ENCODE measurements at places on chromosomes 4 and X.

- DNase-seq = no peak
Measured at GRCh38 chr4:114423582-114423981, 175.0 kb upstream of the UGT8 start.

GRCh38 chrX:153800177-153800722 is 5.8 kb downstream of the SSR4 start:
- no peak for DNase-seq

GRCh38 chrX:42025861-42026260 is 102.5 kb upstream of the CASK start:
- DNase-seq = no peak

GRCh38 chr4:3244002-3244401 is 5.0 kb upstream of the MSANTD1 start:
- DNase-seq = no peak

- no peak for DNase-seq
Measured at GRCh38 chr4:173151496-173151895, 17.1 kb upstream of the GALNT7 start.

DNA sequence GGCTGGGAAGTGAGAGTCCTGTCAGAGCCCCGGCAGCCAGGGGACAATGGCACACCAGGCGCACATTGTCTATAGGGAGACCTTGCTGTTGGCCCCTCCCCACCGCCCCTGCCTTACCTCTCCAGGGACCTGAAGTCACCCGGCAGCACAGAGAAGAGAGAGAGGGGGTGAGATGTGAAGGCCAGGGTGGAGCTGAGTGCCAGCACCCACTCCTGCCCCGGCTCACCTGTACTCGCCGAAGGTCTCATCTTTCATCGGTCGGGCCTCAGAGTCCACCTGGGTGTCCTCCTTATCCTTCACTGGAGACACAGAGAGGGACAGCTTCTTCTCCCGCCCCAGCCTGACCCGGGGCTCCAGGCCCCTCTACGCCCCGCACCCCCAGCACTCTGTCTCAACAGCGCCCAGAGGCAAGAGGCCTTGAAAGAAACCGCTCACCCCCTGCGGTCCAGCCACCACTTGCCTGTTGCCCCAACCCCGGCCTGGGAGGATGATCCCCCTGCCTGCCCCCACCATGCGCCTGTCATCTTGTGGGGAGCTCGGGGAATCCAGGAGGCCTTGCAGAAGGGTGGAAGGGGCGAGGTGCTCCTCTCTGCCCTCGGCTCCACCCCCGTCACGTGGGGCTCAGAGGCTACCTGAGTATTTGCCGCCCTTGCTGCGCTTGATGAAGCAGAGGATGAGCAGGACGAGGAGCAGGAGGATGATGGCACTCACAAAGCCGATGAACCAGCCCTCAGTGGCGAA is 22.6 kb downstream of the L1CAM start:
- no peak for DNase-seq

- no peak for DNase-seq
Measured at GRCh38 chr4:34258176-34258575, 1986.1 kb downstream of the ARAP2 start.

- no peak for DNase-seq
Measured at GRCh38 chr4:127737295-127737694, 7.1 kb downstream of the SLC25A31 start.

DNA sequence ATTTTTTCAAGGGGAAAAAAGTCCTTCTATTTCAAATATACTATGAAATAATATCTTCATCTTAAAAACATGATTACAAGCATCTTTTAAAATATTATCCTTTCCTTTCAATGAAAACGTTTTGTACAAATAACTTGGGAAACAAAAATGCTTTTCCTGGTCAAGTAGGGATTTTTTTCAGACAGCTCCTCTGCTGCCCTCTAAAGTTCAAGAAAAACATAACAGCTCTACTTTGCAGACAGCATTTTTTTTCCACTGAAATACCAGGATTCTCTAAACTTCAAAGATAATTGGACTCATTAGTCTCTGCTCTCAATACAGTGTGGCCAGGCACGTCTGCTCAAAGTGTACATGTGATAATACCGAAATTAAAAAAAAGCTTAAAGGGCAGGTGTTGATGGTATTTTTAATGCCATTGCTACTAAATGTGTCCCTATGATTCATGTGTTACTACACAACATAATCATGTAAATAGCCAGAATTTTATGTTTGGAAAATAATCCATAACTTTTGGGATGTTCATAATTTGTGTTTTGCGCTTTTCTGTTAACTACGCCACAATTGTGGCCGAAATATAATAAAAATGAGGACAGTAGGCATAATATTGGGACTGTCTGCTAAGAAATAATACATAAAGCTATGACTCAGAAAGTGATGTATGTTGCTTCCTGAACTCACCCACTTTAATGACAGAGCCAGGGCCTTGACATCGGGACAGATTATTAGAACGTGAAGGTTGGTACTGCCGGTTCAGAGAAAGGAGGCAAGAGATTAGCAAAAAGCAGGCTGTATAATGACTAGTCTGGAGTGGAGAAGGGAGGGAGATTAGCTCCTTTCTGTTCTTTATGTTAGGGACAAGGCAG is 478.9 kb downstream of the KCNIP4 start:
- DNase-seq = no peak

DNA sequence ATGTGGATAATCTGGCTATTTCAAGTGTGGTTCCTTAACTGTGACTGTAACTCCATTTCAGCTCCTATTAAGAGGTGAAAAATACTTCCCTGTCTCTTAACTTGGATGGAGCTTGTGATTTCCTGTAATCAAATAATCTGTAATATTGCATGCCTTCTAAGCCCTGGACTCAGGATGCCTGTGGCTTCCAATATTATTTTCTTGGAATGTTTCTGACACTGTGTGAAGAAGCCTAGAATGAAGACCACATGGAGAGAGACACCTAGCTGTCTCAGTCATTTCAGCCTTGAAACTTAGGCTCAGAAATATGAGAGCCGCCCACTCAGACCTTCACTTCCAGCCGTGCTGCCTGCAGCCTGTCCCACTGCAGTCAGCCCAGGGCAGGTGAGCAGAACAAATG is 544.3 kb downstream of the TRIML1 start:
- no peak for DNase-seq

- DNase-seq = no peak
Measured at GRCh38 chr4:184959309-184959708, 59.0 kb upstream of the HELT start.

GRCh38 chr4:81833576-81833975 is 361.9 kb upstream of the RASGEF1B start:
- DNase-seq = no peak

DNA sequence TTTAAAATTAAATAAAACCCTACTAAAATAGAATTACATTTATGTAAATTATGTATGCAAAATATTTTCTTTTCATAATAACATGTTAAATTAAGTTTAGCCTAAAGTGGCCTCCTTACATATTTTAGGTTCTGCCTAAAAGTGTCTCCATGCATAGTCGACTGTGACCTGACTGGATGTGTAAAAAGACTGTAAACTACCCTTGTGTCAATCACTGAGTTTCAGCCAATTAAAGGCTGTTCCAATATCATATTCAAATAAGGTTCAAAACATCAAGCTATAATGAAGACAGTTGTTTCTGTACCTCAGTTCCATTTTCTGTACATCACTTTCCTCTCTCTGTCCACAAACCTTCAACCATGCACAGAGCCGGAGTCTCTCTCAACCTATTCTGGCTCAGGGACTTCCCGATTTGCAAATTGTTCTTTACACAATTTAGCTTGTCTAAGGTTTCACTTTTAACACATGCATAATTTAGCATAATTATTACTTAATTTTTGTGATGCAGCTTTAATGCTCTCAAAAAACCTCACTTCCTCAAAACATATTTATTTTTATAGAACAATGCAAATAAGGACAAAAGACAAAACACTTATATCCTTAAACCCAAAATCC is 60.1 kb downstream of the SH3RF1 start:
- no peak for DNase-seq

DNA sequence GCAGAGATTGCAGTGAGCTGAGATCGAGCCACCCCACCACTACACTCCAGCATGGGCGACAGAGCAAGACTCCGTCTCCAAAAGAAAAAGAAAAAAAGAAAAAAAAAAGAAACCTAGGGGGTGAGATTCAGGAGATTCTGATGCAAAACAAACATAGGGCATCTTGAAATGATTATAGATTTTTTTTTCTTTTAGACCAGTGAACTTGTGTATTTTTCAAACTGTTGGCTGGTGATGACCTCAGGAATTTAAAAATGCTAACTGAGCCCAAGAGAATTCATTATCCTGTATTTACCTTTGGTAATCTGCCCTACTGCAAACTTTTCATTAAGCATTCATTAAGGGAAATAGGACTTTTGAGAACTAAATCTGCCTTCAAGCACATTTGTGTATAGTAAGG is 20.6 kb downstream of the ATP10D start:
- no peak for DNase-seq

GRCh38 chrX:154727418-154727817 is 23.5 kb downstream of the GAB3 start:
- DNase-seq = no peak

- no peak for DNase-seq
Measured at GRCh38 chr4:153246446-153247115, 42.3 kb downstream of the TRIM2 start.

GRCh38 chr4:104351706-104352105 is 143.0 kb downstream of the CXXC4 start:
- no peak for DNase-seq

DNA sequence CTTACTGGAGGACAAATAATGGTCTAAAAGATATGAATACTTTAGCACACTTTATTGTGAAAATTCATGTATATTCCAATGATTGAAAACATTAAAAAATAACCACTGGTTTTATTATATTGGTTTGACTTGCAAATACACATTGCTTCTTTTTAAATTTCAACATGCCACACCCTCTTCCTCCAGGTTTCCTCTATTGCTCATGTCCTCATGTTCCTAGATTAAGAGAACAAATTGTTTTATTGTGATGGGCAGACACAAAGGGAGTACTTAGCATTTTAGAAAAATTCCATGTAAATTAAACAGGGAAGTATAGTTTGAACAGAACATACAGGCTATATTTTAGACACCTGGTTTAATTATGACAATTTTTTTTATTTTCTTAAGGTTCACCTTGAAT is 230.6 kb upstream of the GPRIN3 start:
- DNase-seq = no peak

DNA sequence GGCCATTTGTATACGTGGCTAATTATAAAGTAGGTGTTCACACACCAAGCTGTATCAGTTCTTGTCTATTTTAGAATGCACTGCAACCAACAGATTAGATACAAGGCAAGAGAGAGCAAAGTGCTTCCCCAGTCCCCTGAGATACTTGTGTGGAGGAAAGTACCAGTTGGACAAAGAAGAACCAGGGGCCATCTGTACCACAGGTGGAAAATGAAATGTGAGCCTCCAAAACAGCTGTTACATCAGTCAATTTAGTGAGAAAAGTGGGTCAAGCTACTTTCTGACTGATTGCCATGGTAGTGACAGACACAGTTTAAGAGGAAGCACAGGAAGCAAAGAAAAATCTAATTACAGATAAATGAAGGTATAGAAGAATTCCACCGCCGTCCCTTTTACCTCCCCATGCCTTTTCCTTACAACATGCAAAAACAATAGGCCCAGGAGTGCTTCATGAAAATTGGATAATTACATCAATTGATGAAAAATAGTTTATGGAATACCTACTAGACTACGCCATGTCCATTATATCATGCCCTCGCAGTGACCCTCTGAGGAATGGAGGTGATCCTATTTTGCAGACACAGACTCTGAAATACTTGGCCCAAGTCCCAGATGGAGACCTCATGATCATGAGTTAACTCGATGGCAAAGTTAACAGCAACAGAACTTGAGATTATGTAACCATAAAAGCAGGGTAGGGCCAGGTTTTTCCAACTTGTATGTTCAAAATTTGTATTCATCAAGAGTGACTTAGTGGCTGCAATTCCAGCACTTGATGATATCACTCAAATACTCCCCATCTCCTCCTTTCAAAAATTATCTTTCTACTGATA is 15.8 kb downstream of the SMPX start:
- DNase-seq = no peak

DNA sequence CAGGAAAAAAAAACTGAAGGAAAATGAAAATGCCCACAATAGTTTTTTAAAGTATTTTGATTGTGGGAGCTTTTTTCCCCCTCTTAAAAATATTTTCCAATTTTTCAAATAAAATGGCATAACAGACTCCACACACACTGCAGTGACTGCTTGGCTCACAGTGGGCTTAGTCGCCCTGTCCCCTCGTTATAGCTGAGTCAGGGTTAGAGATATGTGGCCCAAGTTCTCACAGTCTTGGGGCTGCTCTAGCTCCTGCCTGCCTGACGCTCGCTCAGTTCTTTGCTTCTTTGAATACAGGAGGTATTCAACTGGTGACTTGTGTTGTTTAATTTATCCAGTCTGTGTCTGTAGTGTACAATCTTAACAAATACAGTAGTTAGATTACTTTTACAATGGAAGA is 47.7 kb downstream of the BEND2 start:
- no peak for DNase-seq

DNA sequence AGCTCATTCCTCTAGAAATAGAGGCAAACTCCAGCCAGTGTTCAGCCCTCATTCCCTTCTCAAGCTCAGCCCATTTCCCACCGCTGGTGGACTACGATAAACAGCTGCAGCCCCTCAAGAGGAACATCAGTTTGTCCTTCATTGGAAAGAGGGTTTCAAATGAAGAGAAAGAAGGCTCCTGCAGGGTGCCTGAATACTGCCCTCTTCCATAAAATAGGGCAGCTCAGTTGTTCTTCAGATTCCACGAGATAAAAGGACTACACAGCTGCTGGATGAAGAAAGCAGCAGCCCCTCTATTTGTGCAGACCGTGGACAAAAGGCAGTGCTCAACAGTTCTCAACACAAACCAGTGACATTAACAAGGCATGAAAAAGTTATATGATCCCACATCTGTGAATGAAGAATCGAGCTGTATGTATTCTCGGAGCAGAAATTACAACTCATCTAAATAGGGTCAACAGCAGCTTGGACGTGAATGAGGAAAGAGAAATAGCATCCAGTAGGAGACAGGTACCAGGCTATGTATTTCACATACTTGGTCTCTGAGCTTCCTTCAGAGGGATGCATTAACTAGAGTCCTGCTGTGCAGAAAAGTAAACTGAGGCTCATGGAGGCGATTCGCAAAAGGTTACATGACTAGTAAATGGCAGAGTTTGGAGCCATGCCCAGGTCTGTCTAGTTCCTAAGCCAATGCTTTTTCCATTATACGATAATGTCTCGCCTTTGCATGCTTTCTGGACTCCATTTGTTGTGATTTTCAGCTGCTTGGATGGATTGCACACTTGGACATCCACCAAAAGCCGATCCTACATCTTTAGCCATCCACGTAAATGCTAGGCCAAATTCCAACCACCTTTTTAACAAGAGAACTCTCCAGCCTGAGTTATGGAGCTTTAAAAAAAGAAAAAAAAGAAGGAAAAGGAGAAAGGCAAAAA is 301.2 kb upstream of the PPARGC1A start:
- DNase-seq = no peak

GRCh38 chrX:25226151-25226550 is 210.4 kb upstream of the ARX start:
- no peak for DNase-seq

GRCh38 chr4:70930530-70931256 is 28.5 kb downstream of the MOB1B start:
- DNase-seq = no peak

GRCh38 chr4:89303177-89303576 is 4.4 kb downstream of the GPRIN3 start:
- peak; percentile 47 for DNase-seq

Measured in activated gamma-delta T cell treated with anti-CD3 and anti-CD28 coated beads, Interleukin-2, amount 50 U/mL, for 16 hours (primary cell).